ENCODE measurements at places on chromosomes 2 and 18.
A peak's percentile ranks its signal among the peaks of the same experiment; 100 is the strongest.

- DNase-seq: no peak
These were observed 151.9 kb downstream of the ATP9B start for GRCh38 chr18:79221136-79221535.

GRCh38 chr2:215423234-215423633 lies 12.6 kb downstream of the FN1 start:
- DNase-seq: no peak

DNA sequence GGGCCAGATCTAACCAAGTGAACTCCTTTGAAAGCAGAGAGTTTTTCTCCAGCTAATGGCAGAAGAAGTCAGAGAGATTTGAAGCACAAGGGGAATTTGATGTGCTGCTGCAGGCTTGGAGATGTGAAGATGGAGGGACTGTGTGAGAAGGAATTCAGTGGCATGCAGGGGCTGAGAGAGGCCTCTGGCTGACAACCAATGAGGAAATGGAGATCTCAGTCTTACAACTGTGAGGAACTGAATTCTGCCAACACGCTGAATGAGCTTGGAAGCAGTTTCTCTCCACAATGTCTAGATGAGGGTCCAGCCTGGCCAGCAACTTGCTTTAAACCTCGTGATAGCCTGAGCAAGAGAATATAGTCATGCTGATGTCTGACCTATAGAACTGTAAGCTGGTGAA lies 224.1 kb upstream of the DPP10 start:
- DNase-seq: no peak

DNA sequence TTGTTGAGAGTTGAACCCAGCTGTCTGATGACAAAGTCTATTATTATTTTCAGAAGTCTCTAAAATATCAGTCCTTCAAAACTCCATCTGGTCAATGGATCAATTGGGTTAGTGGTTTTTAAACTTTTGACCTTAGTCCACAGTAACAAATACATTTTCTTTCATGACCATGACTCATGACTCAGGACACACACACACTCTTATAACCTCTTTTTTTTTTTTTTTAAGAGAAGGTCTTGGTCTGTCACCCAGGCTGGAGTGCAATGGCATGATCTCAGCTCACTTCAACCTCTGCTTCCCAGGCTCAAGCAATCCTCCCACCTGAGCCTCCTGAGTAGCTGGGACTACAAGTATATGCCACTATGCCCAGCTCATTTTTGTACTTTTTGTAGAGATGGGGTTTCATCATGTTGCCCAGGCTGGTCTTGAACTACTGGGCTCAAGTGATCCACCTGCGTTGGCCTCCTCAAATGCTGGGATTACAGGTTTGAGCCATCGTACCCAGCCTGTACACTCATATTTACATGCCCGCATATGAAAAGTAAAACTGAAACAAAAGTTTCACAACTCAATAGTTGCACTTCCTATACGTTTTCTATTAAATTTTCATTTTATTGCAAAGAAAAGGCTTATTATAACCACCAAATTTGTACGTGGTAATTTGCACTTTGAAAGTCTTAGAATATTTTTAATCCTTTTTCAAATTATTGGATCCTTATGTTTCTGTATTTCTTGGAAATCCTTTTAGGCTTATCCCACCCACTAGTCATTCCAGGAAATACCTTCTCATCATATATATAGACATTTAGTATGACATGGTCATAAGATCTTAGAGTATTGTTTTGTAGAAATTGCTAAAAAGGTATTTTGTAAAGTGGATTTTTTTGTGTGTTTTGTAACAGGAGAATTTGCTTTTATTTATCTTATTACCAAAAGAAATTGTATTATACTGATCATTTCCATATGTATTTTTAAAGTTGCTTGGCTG lies 199.0 kb downstream of the LPIN1 start:
- no peak for DNase-seq

- no peak for DNase-seq
These were observed 18.4 kb upstream of the PIEZO2 start for GRCh38 chr18:11167778-11168177.

DNA sequence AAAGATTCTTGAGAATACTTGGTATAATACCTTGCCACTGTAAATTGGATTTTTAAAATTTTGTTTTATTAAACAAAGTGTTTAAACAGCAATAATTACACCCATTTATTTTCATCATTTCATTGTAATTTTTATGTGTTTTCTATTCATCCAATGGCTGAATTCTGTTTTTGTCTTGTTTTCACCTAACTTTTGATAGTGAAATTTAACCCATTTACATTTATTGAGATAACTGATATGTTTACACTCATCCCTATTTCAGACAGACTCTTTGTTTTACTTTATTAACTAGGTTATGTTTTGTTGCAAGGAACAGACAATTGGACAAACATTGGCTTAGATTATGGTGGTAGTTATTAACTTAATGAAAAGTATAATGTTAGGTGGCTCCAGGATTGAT lies 113.1 kb upstream of the REG3A start:
- DNase-seq: no peak

DNA sequence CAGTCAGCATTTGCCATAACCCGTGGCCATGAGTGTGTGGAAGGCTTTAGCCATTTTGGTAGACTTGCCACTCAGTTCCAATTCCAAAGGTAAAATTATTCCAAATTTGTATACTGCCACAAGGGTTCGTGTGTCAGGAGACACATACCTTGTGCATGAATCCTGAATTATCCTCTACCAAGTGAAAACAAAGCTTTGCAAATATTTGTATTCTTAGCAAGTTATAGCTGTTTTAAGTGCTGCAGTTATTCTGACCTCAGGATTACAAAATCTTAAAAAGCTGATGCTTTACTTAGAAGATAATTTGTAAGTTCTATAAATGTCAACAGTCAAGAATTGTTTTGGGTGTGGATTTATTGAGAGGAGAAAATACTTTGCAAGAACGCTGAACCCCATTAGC lies 100.6 kb downstream of the ANTXR1 start:
- DNase-seq: no peak

GRCh38 chr2:217802876-217803652 lies 199.7 kb downstream of the TNS1 start:
- no peak for DNase-seq

DNA sequence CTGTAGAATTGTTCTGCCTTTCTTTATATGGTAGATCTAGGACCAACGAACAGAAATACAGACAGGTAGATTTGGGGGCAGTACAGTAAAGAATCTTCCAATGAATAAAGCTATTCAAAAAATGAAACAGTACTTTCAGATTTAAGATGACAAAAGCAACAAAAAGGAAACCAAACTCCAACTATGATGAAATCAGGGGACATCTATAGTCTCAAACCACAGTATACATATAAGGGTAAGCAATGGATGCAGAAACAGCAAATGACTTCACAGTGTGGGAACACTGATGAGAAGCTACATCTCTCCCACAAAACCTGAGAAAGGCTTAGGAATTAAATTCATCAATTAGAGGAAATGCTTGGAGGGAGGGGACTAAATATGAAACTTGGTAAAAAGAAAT lies 202.5 kb downstream of the CTNNA2 start:
- no peak for DNase-seq

GRCh38 chr2:98569197-98569793 lies 39.0 kb downstream of the COA5 start:
- DNase-seq: no peak

DNA sequence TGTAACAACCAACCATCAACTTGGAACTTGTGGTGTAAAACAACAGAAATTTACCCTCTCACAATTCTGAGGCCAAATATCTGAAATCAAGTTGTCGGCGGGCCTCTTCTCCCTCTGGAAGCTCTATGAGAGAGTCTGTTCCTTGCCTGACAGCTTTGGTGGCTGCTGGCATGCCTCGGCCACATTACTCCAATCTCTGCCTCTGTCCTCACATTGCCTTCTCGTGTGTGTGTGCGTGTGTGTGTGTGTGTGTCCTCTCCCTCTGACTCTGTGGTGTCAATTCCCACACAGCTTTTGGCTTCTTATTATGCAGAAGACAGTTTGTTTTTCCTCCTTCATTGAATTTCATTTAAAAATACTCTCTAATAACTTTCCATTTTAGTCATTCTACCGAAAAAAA lies 50.4 kb downstream of the ZDBF2 start:
- no peak for DNase-seq

DNA sequence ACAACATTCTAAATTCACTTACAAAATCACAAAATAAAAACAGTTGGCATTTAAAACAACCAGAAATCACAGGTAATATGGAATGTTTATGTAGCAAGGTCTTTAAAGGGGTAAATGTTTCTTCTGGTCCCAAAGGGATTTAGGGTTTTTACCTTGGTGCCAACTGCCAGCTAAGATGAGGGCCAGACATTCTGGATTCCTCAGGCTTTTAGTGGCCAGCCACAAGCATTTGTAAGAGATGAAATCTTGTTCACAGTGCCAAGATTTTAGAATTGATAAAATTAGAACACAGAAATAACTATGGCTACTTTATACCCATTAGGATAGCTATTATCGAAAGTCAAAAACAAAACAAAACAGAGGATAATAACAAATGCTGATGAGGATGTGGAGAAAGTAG lies 60.4 kb upstream of the CDKL4 start:
- DNase-seq: no peak

- DNase-seq: no peak
These were observed 237.0 kb upstream of the FOSL2 start for GRCh38 chr2:28155627-28156026.

- no peak for DNase-seq
These were observed 25.7 kb downstream of the PXDN start for GRCh38 chr2:1718339-1719220.

DNA sequence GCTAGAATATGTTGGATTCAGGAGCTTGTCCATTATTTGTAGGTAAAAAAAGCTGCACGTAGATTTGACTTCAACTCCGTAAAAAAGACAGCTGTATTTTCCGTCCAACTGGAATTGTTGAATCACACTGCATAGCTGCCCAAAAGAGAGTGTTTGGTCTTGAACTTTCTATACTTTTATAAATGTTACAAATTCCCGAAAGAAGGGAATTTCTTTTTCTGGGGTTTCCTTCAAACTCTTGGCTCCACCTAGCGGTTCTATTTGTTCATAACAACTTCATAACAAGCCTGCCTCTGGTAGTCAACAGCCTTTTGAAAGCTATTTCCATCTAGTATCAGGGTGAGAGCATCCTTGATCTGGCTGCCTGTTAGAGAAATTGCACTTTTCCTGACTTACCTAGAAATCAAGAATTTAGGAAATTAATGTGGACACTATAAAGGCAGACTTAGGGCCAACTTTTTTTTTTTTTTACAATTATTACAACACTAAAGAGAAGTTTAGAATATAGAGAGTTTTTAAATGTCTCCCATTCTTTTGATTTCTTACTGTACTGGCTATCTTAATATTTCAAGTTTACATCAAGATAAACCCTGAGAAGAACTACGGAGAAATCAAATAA lies 48.1 kb downstream of the TMEM185B start:
- no peak for DNase-seq

- DNase-seq: no peak
These were observed 92.5 kb downstream of the KCTD18 start for GRCh38 chr2:200417366-200417765.

DNA sequence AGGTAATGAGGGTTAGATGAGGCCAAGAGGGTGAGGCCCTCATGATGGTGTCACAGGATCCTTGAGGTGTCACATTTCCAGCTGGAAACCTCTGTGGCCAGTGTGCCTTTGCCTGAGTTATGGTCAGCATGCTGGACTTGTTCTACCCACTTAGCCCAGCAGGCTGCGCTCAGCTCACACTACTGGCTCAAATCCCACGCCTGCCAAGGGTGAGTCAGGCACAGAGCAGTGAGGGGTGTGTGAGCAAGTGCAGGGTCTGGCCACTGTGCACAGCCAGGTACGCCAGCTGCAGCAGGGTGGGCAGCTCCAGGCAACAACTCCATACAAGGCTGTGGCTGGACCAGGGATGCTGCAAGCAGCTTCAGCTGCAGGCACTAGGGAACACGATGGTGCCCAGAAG lies 616.6 kb upstream of the FSHR start:
- DNase-seq: no peak

- no peak for DNase-seq
These were observed 38.3 kb downstream of the GCA start for GRCh38 chr2:162382278-162382677.

- no peak for DNase-seq
These were observed 816.2 kb downstream of the BCL11A start for GRCh38 chr2:59737299-59737698.

- no peak for DNase-seq
These were observed 92.0 kb downstream of the SS18 start for GRCh38 chr18:25998461-25998860.

- peak; percentile 51 for DNase-seq
These were observed 6.9 kb upstream of the STAT1 start for GRCh38 chr2:191020742-191021381.

GRCh38 chr2:128715360-128715759 lies 396.7 kb upstream of the HS6ST1 start:
- no peak for DNase-seq

- peak; percentile 82 for DNase-seq
These were observed 12.2 kb upstream of the KIF1A start for GRCh38 chr2:240832205-240832727.

GRCh38 chr18:45976566-45976965 lies 9.4 kb upstream of the EPG5 start:
- no peak for DNase-seq

DNA sequence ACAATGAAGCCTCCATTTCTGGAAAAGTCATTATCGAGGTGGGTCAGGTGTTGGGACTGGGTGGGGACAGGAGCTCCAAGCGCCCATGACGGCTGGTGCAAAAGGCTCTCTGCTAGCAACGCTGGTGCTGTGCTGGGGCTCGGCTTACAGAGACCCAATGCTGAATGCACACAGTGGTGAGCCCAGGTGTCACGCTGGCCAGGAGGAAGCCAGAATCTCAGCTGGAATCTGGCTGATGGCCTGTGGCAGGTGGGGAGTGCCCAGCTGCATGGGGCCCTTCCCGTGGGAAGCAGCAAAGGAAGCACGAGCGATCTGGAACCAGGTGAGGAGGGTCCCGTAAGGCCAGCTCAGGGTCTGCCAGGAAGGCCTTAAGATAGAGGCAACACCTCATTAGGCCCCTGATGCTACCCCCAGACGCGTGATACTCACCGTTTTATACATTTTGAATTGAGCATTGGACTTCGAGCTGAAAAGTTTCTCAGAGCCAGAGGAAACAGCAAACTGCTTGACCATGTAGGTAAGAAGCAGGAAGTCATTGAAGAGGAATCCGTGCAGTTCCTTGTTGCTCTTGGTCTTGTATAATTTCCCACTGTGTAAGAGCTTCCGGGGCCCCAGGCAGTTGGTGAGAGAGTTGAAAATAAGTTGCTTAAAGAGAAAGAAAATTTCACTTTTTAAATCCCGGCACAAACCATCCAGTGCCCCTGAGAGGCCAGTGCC lies 34.7 kb downstream of the FAM228A start:
- no peak for DNase-seq

- no peak for DNase-seq
These were observed 253.3 kb upstream of the OSR1 start for GRCh38 chr2:19611491-19612332.

- DNase-seq: no peak
These were observed 131.1 kb downstream of the AFF3 start for GRCh38 chr2:100011272-100011731.

DNA sequence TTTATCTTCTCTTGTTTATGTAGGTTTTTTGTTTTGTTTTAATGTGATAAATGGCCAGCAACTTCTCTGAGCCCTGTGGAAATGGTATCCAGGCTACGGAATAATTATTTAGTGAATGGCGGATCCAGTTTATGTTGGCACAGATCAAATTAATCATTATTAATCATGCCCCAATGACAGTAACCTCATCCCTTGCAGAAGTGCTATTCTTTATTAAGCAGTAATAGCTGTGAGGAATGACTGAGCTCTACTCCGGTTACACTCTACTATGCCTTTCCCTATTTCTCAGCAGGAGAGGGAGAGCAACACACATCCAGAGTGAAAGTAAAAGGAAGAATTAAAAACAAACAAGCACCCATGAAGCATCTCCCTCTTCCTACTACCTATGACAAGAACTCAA lies 84.8 kb downstream of the SETBP1 start:
- DNase-seq: no peak

- DNase-seq: no peak
These were observed 93.9 kb downstream of the FARSB start for GRCh38 chr2:222561817-222562645.

Data from SW 1271 (cell line).